ENCODE measurements at places on chromosomes 3 and 15.

DNA sequence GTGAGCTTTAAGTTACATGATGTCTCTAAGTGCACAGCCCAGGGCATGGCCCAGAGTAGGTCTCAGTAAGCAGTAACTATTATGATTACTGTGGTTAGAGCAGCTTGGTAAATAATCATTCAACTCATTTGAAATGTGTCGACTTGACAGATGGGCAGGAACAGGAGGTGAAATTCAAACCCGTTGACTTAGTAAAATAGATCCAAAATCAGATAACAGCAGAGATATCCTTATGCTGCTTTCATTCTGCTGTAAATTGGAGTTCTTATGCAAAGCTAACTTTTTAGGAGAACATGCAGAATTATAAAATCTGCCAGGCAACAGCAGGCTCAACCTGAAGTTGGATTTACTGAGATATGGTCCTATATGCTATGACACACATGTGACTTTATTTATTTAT lies 118.7 kb upstream of the KLHL25 start:
- no peak for DNase-seq
- no peaks in the 10 kb centered on the region for H3K4me1 ChIP-seq
- H3K27me3 ChIP-seq = peaks cover 3% of the 10 kb centered on the region
- no peaks in the 10 kb centered on the region for H3K36me3 ChIP-seq
- H3K4me3 ChIP-seq = no peak overlapping the region

DNA sequence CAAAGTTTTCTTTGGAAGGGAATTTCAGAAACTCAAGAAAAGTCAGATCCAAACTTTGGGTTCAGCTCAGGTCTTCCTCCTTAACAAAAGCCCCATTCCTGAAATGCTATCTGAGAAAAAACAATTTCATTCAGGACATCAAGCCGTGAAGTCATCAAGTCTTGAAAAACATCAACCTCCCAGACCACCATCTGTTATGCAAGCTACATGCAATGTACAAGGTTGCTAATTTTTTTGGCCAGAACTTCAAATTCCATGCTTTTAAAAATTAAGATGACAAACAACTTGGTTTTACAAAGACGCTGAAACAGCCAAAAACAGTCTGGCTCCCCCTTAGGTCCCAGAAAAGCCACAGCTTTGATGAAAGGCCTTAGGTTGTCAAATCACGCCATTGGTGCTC lies 53.9 kb upstream of the WNT5A start:
- H3K4me1 ChIP-seq = no peaks in the 10 kb centered on the region
- H3K36me3 ChIP-seq = no peaks in the 10 kb centered on the region
- no peak overlapping the region for H3K4me3 ChIP-seq

DNA sequence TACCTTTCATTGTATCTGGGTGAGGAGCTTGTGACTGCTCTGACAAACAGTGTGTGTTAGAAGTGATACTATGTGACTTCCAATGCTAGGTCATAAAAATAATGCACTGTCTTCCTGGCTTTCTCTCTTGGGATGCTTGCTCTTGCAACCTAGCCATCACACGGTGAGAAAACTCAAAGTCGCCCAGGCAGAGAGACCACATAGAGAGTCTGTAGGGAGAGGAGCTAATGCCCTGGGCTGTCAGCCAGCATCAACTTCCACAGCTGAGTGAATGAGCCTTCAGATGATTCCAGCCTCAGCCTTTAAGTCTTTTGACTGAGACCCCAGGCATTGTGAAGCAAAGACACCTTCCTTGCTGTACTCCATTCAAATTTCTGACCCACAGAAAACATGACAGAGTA lies 220.6 kb upstream of the SGO1 start:
- DNase-seq = no peak
- H3K27me3 ChIP-seq = no peaks in the 10 kb centered on the region
- no peak overlapping the region for H3K4me3 ChIP-seq
- H3K36me3 ChIP-seq = no peaks in the 10 kb centered on the region
- H3K27ac ChIP-seq = no peak overlapping the region
- H3K4me1 ChIP-seq = no peaks in the 10 kb centered on the region

DNA sequence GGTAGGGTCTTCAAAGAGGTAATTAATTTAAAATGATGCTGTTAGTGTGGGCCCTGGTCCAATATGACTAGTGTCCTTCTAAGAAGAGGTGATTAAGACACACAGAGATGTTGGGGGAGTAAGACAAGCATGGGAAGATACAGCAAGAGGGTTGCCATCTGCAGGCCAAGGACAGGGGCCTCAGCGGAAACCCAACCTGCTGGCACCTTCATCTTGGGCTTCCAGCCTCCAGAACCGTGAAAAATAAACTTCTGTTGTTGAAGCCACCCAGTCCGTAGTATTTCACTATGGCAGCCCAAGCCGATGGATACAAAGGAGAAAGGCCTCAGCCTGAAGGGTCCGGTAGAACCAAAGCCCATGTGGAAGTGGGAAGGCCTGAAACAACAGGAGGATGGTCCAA lies 161.7 kb upstream of the UBE2E1 start:
- H3K27me3 ChIP-seq = no peaks in the 10 kb centered on the region
- no peak for DNase-seq
- no peak overlapping the region for H3K27ac ChIP-seq
- H3K4me1 ChIP-seq = no peaks in the 10 kb centered on the region
- H3K36me3 ChIP-seq = no peaks in the 10 kb centered on the region

DNA sequence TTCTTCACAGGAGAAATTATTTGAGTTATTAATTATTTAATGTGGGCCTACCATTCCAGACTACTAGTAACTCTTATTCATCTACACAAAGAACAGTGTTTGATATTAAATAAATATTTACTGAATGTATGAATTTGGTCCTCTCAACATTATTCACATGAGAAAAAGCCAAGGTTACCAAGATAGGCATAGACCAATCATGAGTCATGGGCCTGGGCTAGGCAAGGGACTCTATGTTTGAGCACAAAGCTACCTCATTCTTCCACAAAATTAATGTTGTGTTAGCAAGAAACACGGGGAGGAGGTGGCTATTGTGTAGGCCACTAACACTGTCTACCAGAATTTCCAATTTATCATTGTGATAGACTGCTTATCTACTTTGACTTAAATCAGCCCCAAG lies 115.7 kb downstream of the SERPINI1 start:
- H3K4me3 ChIP-seq = no peak overlapping the region
- no peak for DNase-seq
- no peak overlapping the region for H3K27ac ChIP-seq
- no peaks in the 10 kb centered on the region for H3K36me3 ChIP-seq
- H3K4me1 ChIP-seq = no peaks in the 10 kb centered on the region
- no peaks in the 10 kb centered on the region for H3K27me3 ChIP-seq

DNA sequence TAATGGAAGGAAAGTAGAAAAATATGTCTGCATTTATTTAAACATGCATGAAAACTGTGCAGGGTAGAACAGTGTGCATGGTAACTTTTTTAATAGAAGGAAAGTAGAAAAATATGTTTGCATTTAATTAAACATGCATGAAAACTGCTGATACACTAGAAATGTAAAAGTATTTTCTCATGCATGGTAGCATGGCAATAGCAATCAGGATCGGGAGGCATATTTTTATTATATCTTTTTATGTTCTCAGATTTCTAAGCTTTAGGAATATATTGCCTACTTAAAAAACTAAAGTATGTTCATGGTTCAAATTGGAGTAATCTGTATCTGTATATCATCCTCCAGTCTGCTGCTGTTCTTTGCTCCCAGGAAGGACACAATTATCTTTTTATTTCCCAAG lies 1468.9 kb upstream of the GBE1 start:
- no peaks in the 10 kb centered on the region for H3K4me1 ChIP-seq
- H3K27me3 ChIP-seq = no peaks in the 10 kb centered on the region
- H3K27ac ChIP-seq = no peak overlapping the region
- DNase-seq = no peak

DNA sequence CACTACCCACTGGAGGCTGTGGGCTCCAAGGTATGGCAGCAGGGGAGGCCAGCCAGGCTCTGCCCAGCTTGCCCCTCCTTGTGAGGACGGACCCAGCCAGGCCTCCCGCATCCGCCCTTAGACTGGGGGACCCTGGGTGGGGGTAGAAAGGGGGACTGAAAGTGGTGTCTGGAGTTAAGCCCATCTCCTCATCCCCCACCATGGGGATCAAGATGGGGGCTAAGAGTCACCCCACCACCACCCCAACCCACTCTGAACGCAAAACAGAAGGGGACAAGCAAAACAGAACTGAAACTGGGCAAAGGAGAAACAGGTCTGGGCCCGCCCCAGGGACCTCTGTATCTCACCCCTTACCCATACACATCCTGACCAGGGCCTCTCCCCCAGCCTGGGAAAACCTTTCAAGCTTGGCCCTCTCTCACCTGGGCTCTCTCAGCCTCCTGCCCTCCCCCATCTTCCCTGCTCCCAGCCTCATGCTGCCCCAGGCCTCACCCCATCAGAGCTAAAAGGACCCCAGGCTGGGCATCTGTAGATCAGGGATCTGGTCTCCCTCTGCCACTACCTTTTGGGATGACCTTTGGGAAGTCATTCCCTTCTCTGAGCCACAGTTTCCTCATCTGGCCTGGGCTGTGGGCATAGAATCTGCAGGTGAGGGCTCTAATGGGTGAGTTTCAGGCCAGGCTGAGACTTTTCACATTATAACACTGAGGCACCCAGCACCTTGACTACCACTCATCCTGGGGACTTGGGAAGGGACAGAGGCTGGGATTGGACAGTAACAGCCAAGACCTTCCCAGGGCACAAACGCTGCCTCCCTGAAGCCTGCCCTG lies 30.0 kb upstream of the CYP11A1 start:
- no peak for DNase-seq
- H3K36me3 ChIP-seq = no peaks in the 10 kb centered on the region
- H3K27ac ChIP-seq = no peak overlapping the region
- H3K4me1 ChIP-seq = no peaks in the 10 kb centered on the region
- no peaks in the 10 kb centered on the region for H3K27me3 ChIP-seq

GRCh38 chr3:72665701-72666446 lies 182.4 kb downstream of the SHQ1 start:
- H3K27me3 ChIP-seq = no peaks in the 10 kb centered on the region
- no peak overlapping the region for H3K27ac ChIP-seq
- no peak overlapping the region for H3K4me3 ChIP-seq
- H3K36me3 ChIP-seq = no peaks in the 10 kb centered on the region
- DNase-seq = no peak
- peaks cover 9% of the 10 kb centered on the region for H3K4me1 ChIP-seq

DNA sequence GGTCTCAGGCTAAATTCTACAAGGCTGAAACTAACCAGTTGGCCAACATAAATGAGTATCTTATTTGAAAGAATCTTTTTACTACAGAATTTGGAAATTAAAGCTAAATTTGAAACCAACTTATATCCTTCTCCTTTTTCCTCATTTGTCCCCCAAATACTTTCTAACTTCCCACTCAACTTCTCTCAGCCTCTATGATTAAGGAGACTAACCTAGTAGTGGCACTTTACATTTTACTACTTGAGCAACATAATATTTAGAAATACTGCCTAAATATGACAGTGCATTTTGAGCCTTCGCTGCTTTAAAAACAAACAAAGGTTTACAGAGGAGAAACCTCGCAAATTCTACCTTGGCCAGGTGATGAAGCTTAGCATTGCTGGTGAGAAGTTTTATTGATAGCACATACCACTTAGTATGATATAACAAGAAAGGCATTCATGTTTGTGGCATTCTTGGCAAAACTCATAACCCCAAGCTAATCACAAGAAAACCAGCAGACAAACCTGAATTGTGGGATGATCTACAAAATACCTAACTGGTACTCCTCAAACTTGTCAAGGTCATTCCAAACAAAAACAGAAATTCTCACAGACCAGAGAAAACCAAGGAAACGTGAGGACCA lies 432.1 kb upstream of the CFAP20DC start:
- DNase-seq = no peak
- no peak overlapping the region for H3K27ac ChIP-seq
- H3K4me3 ChIP-seq = no peak overlapping the region
- no peaks in the 10 kb centered on the region for H3K27me3 ChIP-seq

GRCh38 chr3:197001106-197001971 lies 28.3 kb downstream of the MELTF start:
- H3K27ac ChIP-seq = peak overlapping the region; percentile 97
- H3K4me3 ChIP-seq = no peak overlapping the region
- H3K36me3 ChIP-seq = no peaks in the 10 kb centered on the region
- no peaks in the 10 kb centered on the region for H3K27me3 ChIP-seq
- H3K4me1 ChIP-seq = peaks cover 9% of the 10 kb centered on the region
- peak; percentile 60 for DNase-seq

GRCh38 chr3:170228093-170228766 lies 6.0 kb downstream of the PRKCI start:
- H3K27me3 ChIP-seq = no peaks in the 10 kb centered on the region
- H3K27ac ChIP-seq = peak overlapping the region; percentile 13
- H3K36me3 ChIP-seq = no peaks in the 10 kb centered on the region
- peaks cover 38% of the 10 kb centered on the region for H3K4me1 ChIP-seq

GRCh38 chr15:69170597-69170996 lies 10.2 kb downstream of the GLCE start:
- H3K27ac ChIP-seq = no peak overlapping the region
- no peaks in the 10 kb centered on the region for H3K4me1 ChIP-seq
- DNase-seq = no peak
- no peaks in the 10 kb centered on the region for H3K27me3 ChIP-seq

GRCh38 chr3:153853163-153853562 lies 268.0 kb upstream of the ARHGEF26 start:
- H3K27me3 ChIP-seq = no peaks in the 10 kb centered on the region
- H3K4me3 ChIP-seq = no peak overlapping the region

DNA sequence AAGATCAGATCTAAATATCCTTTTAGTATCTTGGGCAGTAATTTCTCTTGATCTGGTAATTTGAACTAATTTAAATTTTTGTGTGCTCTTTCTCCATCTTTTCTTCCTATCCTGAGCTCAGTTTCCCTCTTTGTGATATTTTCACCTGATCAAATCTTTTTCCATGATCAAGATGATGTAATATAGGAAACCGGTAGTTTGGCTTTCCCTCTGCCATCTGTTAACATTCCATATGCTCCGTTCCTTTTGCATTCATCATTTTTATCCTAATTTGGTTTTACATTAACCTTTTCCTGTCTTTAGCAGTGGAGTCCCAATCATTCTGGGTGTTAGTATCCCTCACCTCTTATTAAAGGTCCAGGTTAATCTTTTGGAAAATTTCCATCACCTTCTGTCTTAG lies 5.9 kb upstream of the ABHD6 start:
- no peak overlapping the region for H3K4me3 ChIP-seq
- no peaks in the 10 kb centered on the region for H3K36me3 ChIP-seq
- no peaks in the 10 kb centered on the region for H3K27me3 ChIP-seq

GRCh38 chr3:139440639-139441556 lies 35.4 kb downstream of the RBP2 start:
- no peaks in the 10 kb centered on the region for H3K4me1 ChIP-seq
- H3K4me3 ChIP-seq = no peak overlapping the region
- no peaks in the 10 kb centered on the region for H3K36me3 ChIP-seq
- H3K27ac ChIP-seq = no peak overlapping the region
- no peaks in the 10 kb centered on the region for H3K27me3 ChIP-seq

GRCh38 chr3:144429719-144430121 lies 458.1 kb downstream of the DIPK2A start:
- H3K4me3 ChIP-seq = no peak overlapping the region
- no peak for DNase-seq
- H3K36me3 ChIP-seq = no peaks in the 10 kb centered on the region
